ENCODE measurements at places on chromosomes 4 and X.
A peak's percentile ranks its signal among the peaks of the same experiment; 100 is the strongest.

DNA sequence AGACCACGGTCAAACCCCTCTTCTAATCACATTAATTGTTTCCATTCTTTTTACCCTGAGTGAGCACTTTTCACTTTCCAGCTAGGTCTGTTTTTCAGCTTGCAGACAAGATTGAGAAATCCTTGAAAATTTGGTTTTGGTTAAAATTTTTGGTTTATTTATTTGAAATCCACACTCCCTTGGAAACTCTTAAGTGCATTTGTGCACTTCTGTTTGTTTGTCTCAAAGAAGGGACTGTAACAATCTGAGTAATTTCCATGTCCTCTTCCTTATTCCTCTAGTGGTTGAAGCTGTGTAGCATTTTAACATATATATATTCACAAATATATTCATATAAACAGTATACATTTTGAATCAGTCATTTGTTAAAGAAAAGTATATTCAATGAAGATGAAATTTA, 333.3 kb downstream of the ANK2 start:
- no peak for DNase-seq

DNA sequence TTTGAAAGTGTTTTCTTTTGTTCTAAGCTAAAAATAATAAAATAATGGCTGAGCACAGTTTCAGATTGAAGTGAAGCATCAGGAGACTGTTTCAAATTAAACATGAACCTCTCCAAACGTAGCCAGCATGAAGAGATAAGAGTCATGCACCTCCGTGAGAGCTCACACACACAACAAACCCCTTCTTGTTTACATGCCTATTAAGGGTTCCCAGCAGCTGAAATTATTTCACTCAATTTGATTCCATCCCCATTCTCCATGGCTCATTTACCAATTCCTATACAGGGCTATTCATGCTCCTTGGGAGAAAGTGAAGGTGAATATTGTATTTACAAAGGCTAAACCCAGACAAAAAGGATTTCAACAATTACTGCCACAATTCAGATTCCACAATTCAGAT, 954.1 kb upstream of the INTU start:
- no peak for DNase-seq

- peak; percentile 19 for DNase-seq
These were observed 650.2 kb upstream of the DIPK2B start for GRCh38 chrX:45850775-45851433.

DNA sequence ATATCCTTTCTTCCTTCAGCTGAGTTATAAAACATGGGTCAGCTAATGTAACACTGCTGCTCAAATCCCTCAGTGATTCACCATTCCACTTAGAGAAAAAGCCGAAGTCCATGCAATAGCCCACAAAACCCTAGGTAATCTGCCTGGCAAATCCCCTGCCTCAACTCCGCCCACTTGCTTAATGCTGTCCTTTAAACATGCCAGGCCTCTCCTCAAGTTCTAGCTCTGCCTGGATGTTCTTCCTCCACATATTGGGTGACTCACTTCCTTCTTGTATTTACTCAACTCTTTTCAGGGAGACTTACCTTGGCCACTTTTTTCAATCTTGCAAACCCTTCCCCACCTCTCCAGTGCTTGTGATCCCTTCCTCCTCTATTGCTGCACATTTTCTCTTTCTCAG, 89.8 kb downstream of the EMCN start:
- DNase-seq = no peak

DNA sequence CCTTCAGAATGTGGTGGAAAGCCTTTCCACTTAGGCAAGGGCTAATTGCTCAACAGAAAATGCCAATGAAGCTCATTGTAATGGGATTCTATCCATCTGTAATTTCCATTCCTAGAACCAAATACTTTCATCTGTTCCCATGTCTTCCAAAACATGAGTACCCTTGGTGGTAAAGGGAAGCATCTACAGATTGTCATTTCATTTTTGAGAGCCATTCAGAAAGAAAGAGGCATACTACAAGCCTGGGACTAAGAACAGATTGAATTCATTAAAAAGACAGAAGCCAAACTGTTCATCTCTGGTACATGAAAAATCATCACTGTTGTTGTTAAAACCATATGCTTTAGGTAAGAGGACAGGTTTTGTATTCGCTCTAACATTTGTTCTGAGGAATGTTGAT, 43.6 kb upstream of the DCTD start:
- no peak for DNase-seq

GRCh38 chr4:3662516-3662915, 103.7 kb upstream of the ADRA2C start:
- no peak for DNase-seq

DNA sequence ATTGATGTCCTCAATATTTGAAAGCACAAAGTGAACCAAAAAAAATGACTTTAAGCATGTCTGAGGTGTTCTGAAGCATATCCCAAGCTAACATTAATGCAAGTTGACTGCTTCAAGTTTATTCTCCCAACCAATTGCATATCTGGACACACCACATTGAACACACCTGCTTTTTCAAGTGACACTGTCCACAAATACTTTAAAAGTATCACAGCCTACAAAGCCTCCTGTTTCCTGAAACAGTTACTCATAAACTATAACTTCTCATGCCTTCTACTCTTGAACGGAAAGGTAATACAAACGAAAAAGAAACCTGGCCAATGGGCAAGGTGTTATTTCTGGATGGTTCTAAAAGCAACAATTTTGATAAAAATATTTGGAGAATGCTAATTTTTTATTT, 1.1 kb downstream of the CDKL2 start:
- no peak for DNase-seq

- DNase-seq = no peak
These were observed 232.3 kb downstream of the FRMPD4 start for GRCh38 chrX:12370497-12370986.
